Renal pelvis (tissue), 12 donors: ENCODE measurements at places on chromosomes 1 and 21. TPM values are rescaled to one million over a fixed set of nuclear protein-coding genes. Genes with fewer than 3 reads are reported as not detected.

- DNase-seq = no peak
These were observed 117.4 kb downstream of the NGF start for GRCh38 chr1:115220340-115221270.

GRCh38 chr1:116927049-116927798, 17.5 kb downstream of the PTGFRN start:
- DNase-seq = no peak

DNA sequence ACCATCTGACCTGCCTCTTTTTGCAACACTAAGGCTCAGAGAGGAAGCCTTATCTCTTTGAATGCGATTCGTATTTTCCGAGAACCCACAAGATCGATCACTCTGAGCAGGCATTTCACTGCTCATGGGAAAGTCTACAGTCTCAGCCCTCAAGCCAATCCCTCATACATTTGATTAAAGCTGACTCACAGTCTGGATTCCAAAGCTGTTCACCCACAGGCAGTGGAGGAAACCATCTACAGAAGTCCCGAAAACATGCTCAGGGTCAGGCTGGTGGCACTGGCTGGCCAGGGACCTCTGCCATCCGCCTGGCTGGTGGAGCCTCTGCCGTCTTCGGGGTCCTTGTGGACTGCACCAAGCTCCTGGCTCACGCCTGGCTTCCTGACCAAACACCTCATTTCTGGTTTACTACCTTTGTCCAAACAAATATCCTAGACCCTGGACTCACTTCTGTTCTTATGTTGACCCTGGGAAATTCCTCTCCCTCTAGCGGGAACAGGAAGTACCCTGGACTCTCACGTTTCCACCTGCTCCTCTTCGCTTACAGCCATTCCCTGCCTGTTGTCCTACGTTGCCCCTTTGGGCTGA, 650.0 kb downstream of the SMYD3 start:
- DNase-seq = no peak

DNA sequence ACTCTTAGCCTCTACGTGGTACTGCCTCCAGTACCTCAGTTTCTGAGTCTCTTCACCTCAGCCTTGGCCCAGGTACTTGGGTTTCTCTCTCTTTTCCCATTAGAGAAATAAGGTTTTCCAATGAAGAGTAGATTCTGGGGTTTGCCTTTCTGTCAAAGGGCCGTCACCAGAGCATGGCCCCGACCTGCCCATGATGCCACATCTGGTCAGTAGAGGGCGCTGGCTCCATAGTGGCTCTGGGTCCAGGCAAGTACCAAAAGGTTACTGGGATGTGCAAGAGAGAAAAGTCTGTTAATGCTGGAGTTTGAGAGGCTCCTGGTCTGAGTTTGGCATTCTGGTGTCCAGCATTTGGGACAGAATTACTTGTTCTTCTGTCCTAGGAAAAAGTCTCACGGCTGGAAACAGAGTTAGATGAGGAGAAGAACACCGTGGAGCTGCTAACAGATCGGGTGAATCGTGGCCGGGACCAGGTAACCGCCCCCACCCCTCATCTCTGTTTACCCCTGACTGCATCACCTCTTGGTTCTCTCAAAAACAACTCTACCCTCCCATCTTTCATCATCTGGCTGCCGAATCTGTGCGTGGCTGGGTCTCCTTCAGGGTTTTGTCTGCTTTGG, 5.3 kb upstream of the TUFT1 start:
- DNase-seq = no peak

DNA sequence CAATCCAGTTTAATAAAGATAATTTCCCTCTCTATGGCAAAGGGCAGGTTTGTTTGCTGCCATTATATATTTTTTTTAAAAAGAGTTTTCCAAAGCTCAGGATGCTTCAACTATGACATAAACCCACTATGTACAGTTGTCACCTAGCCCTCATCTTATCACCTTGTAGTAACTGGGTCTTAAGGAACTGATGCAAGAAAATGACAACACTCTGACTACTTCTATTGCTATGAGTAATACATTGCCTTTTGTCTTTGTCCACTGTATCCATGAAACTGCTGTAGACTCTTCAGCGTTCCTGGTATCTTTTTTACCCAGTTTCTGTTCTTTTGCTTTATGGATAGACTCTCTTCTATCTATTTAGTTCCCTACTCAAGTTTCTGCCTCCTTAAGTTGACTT, 586.5 kb downstream of the NEGR1 start:
- DNase-seq = no peak

- no peak for DNase-seq
These were observed 132.1 kb downstream of the TNNI3K start for GRCh38 chr1:74367175-74367813.

SYCP1 gene
- not detected for polyA plus RNA-seq

LRRC38 gene
- not detected for polyA plus RNA-seq

DCST1 gene
- 0.41 TPM for polyA plus RNA-seq

UBE2U gene
- polyA plus RNA-seq = not detected
